ENCODE measurements at places on chromosomes 6 and 20.

GRCh38 chr20:13517831-13518230 is 120.9 kb downstream of the TASP1 start:
- H3K36me3 ChIP-seq = no peaks in the 10 kb centered on the region
- H3K4me3 ChIP-seq = no peak overlapping the region
- no peak for DNase-seq

DNA sequence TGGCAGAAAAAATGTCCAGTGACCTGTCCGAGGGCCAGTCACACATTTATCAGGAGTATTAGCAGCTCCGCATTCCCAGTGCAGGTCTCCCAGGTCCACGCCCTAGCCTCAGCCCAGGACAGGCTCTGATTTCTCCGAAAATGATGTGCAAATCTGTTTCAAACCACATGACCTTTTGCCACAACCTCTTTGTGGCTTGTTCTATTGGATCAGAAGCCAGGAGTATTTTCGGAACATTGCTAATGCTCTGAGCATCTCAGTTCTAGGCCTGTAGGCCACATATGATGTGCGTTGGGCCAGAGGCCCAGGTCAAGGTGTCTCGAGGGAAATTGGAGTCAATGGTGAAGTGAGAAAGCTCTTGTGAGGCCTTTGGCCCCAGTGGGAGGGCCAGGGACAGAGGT is 40.4 kb downstream of the SNX5 start:
- no peaks in the 10 kb centered on the region for H3K36me3 ChIP-seq
- no peak overlapping the region for H3K27ac ChIP-seq
- H3K27me3 ChIP-seq = no peaks in the 10 kb centered on the region
- DNase-seq = no peak
- no peaks in the 10 kb centered on the region for H3K4me1 ChIP-seq
- no peak overlapping the region for H3K4me3 ChIP-seq

- no peak for DNase-seq
- no peaks in the 10 kb centered on the region for H3K27me3 ChIP-seq
- no peak overlapping the region for H3K4me3 ChIP-seq
- H3K27ac ChIP-seq = no peak overlapping the region
- H3K4me1 ChIP-seq = peaks cover 45% of the 10 kb centered on the region
- no peaks in the 10 kb centered on the region for H3K36me3 ChIP-seq
Observed at GRCh38 chr6:87213364-87213763, 58.0 kb downstream of the ZNF292 start.

GRCh38 chr6:83378621-83379388 is 52.0 kb downstream of the ME1 start:
- H3K4me3 ChIP-seq = no peak overlapping the region
- H3K27ac ChIP-seq = no peak overlapping the region
- peaks cover 9% of the 10 kb centered on the region for H3K4me1 ChIP-seq
- H3K27me3 ChIP-seq = no peaks in the 10 kb centered on the region

GRCh38 chr6:19472153-19472552 is 365.0 kb upstream of the ID4 start:
- no peaks in the 10 kb centered on the region for H3K27me3 ChIP-seq
- H3K4me1 ChIP-seq = no peaks in the 10 kb centered on the region
- no peaks in the 10 kb centered on the region for H3K36me3 ChIP-seq
- DNase-seq = no peak
- H3K4me3 ChIP-seq = no peak overlapping the region
- no peak overlapping the region for H3K27ac ChIP-seq

DNA sequence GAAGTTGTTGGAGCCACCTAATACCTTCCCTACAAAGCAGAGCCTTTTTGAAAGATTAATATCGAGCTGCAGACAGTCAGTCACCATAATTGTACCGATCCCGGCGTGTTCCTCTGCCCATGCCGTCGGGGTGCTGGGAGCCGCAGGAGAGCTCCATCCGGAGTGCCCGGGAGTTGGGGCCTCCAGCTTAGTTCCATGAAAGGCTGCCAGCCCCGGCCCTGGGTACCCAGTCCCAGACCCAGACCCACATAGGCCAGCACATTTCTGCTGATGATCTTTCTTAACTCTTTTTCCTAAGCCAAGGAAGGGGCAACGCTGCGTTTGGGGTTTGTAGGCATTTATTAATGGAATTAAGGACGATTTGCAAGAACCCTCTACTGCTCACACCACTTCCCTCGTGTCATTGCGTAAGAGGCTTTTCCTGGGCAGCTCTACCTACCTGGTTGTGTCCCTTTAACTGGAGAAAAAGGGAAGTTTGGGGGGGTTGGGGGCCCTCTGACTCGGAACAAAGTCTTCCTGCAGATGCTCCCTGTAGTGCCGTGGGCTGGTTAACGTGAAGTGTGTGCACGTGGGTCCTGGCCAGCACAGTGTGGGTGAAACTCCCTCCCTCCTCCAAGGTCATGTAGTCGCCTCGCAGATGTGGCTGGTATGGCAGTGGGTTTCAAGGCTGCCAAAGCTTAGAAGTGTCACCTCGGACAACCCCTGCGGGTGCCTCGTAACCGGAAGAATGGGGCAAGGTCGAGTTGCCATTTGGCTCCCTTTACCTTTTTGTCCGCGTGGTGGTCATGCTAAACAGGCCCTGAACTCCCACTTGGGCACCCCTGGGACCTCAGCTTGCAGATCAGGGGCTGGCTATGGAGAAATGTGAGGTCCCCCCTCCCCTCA is 54.3 kb upstream of the APCDD1L start:
- H3K4me1 ChIP-seq = peaks cover 58% of the 10 kb centered on the region
- no peaks in the 10 kb centered on the region for H3K36me3 ChIP-seq
- no peaks in the 10 kb centered on the region for H3K27me3 ChIP-seq
- DNase-seq = no peak
- H3K4me3 ChIP-seq = no peak overlapping the region
- no peak overlapping the region for H3K27ac ChIP-seq

- no peak overlapping the region for H3K27ac ChIP-seq
- H3K36me3 ChIP-seq = no peaks in the 10 kb centered on the region
- DNase-seq = peak; percentile 79
- peaks cover 41% of the 10 kb centered on the region for H3K4me1 ChIP-seq
- H3K27me3 ChIP-seq = no peaks in the 10 kb centered on the region
- H3K4me3 ChIP-seq = no peak overlapping the region
Observed at GRCh38 chr6:137846772-137847313, 20.2 kb upstream of the TNFAIP3 start.

DNA sequence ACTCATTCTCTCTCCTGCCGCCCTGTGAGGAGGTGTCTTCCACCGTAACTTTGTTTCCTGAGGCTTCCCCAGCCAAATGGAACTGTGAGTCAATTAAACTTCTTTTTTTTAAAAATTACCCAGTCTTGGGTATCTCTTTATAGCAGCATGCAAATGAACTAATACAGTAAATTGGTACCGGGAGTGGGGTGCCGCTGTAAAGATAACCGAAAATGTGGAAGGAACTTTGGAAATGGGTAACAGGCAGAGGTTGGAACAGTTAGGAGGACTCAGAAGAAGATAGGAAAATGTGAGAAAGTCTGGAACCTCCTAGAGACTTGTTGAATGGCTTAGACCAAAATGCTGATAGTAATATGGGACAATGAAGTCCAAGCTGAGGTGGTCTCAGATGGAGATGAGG is 55.8 kb downstream of the EPB41L2 start:
- H3K4me3 ChIP-seq = no peak overlapping the region
- H3K27me3 ChIP-seq = no peaks in the 10 kb centered on the region
- no peaks in the 10 kb centered on the region for H3K4me1 ChIP-seq
- H3K36me3 ChIP-seq = no peaks in the 10 kb centered on the region
